ENCODE measurements at places on chromosomes 11 and 22. TPM values are rescaled to one million over a fixed set of nuclear protein-coding genes. Genes with fewer than 3 reads are reported as not detected.

GRCh38 chr11:128694618-128695481 is 978 bp downstream of the FLI1 start:
- DNase-seq: no peak
- no peaks in the 10 kb centered on the region for H3K36me3 ChIP-seq
- peak overlapping the region; percentile 79 for H3K4me3 ChIP-seq
- H3K27ac ChIP-seq: peak overlapping the region; percentile 92

- H3K27ac ChIP-seq: no peak overlapping the region
- no peaks in the 10 kb centered on the region for H3K36me3 ChIP-seq
- H3K27me3 ChIP-seq: no peaks in the 10 kb centered on the region
- DNase-seq: no peak
- H3K4me3 ChIP-seq: no peak overlapping the region
These were observed 10.0 kb downstream of the DCPS start for GRCh38 chr11:126313826-126314225.

DNA sequence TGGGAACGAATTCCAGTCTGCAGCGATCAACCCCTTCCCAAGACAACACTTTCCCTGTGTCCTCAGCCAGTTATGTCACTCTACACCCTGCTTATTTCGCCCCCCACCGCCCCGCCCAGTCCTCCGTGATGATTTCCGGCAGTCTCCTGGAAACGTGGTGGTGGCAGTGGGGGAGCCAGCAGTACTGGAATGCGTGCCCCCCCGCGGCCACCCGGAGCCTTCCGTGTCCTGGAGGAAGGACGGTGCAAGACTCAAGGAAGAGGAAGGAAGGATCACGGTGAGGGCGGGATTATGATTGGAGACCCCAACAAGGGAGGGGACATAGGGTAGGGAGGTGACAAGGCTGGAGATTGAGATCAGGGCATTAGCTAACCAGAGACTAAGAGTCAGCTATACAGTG is 4.1 kb downstream of the ROBO3 start:
- H3K27me3 ChIP-seq: peaks cover 88% of the 10 kb centered on the region
- H3K4me3 ChIP-seq: peak overlapping the region; percentile 51
- H3K4me1 ChIP-seq: peaks cover 13% of the 10 kb centered on the region
- no peak for DNase-seq
- H3K36me3 ChIP-seq: no peaks in the 10 kb centered on the region
- no peak overlapping the region for H3K27ac ChIP-seq

The H19 gene
- total RNA-seq: 209 TPM

DNA sequence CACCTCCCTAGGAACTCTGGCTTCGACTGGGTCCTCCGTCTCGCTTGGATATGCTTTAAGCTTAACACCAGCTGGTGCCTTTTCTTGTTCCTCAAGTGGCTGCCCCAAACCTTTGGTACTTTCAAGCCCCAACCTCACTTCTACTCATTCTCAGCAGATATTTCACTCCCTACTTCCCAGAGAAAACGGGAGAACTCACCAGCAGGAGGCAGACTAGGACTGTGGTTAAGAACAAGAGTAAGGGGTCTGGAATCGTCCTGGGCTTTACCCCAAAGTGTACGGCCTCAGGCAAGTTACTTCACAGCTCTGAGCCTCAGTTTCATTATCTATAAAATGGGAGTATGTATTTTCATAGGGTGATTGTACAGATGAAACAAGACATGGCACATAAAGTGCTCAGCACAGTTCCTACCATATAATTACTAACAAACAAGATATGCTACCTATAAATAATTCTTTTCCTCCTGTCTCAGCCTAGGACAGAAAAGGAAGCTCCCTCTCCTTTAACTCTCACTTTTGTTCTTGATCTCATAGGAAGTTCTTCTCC is 37.8 kb downstream of the PAMR1 start:
- H3K4me3 ChIP-seq: no peak overlapping the region
- no peaks in the 10 kb centered on the region for H3K36me3 ChIP-seq
- H3K4me1 ChIP-seq: no peaks in the 10 kb centered on the region
- H3K27ac ChIP-seq: no peak overlapping the region

The THYN1 gene
- total RNA-seq: 58.7 TPM

- H3K27me3 ChIP-seq: no peaks in the 10 kb centered on the region
- H3K36me3 ChIP-seq: no peaks in the 10 kb centered on the region
- no peak overlapping the region for H3K27ac ChIP-seq
- no peaks in the 10 kb centered on the region for H3K4me1 ChIP-seq
These were observed 89.2 kb downstream of the GRAMD1B start for GRCh38 chr11:123519055-123519796.

DNA sequence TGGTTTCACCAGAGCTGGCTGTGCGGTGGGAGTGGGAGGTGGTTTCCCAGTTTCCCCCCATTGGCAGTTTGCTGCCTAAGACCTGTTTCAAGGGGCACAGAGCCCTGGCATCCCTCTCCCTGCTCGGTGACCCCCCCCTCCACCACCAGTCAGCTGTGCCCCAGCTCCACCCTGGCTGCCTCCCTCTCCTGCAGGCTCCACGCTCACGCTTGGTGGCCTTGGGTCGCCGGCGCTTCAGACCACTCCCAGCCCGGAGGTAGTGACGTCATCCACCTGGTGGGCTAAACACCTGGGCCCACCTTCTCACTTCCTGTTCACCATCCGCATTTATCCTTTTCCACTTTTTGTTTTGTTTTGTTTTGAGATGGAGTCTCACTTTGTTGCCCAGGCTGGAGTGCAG is 7.8 kb downstream of the GAL start:
- no peak for DNase-seq
- no peaks in the 10 kb centered on the region for H3K27me3 ChIP-seq
- H3K36me3 ChIP-seq: no peaks in the 10 kb centered on the region
- no peak overlapping the region for H3K4me3 ChIP-seq
- H3K4me1 ChIP-seq: no peaks in the 10 kb centered on the region
- no peak overlapping the region for H3K27ac ChIP-seq

The PLAAT5 gene
- 9.8 TPM for total RNA-seq

The PGA4 gene
- 8.9 TPM for total RNA-seq

GRCh38 chr22:36324414-36324813 is 63.4 kb downstream of the MYH9 start:
- no peak overlapping the region for H3K4me3 ChIP-seq
- no peaks in the 10 kb centered on the region for H3K27me3 ChIP-seq
- peaks cover 6% of the 10 kb centered on the region for H3K36me3 ChIP-seq

- H3K4me1 ChIP-seq: no peaks in the 10 kb centered on the region
- peaks cover 19% of the 10 kb centered on the region for H3K36me3 ChIP-seq
- no peak overlapping the region for H3K4me3 ChIP-seq
These were observed 8.3 kb upstream of the C22orf39 start for GRCh38 chr22:19455585-19456370.

The TRMT2A gene
- 49.8 TPM for total RNA-seq

DNA sequence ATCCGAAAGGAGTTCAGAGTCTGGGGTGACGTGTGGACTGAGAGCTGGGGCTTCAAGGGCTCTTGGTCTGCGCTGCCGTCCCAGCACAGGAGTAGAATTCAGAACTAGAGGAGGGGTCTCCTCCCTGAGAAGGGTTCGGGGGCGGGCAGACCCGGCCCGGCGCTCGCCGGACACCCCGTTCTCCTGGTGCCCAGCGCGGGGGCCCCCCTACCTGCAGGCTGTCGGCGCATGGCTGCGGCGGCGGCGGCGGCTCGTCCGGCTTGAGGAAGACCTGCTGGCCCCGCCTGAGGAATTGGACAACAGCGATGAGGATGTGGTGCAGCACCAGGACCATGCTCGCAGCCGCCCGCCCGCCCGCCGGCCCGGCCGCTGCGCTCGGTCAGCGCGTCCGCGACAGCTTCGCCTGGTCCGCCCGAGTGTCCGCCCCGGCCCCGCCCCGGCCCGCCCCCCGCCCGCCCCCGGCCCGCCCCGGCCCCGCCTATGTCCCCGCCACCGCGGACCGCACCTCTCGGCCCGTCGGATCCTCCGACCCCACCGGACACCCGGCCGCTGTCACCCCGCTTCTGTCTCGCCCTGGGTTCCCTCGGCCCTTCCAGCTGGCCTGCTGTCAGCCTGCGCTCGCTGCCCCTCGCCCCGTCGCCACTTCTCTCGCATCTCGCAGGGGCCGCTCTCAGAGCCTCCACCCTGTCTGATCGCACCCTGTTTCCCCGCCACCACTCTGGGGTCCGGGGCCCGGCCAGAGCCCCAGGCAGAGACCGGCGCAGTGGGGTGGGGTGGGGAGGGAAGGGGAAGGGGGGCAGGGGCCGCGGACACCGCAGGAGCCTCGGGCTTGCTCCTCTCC is 32.0 kb downstream of the PDE2A start:
- H3K4me1 ChIP-seq: no peaks in the 10 kb centered on the region
- H3K4me3 ChIP-seq: peak overlapping the region; percentile 88
- peak overlapping the region; percentile 57 for H3K27ac ChIP-seq
- peaks cover 24% of the 10 kb centered on the region for H3K27me3 ChIP-seq
- no peak for DNase-seq

DNA sequence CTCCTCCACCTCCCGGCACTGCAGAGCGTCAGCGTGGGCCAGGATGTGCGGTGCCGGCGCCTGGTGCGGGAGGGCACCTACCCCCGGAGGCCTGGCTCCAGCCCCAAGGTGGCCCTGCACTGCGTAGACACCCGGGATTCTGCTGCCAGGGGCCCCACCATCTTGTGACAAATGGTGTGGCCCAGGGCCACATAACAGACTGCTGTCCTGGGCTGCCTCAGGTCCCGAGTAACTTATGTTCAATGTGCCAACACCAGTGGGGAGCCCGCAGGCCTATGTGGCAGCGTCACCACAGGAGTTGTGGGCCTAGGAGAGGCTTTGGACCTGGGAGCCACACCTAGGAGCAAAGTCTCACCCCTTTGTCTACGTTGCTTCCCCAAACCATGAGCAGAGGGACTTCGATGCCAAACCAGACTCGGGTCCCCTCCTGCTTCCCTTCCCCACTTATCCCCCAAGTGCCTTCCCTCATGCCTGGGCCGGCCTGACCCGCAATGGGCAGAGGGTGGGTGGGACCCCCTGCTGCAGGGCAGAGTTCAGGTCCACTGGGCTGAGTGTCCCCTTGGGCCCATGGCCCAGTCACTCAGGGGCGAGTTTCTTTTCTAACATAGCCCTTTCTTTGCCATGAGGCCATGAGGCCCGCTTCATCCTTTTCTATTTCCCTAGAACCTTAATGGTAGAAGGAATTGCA is 13.5 kb downstream of the TSKU start:
- peak overlapping the region; percentile 12 for H3K27ac ChIP-seq
- H3K4me3 ChIP-seq: no peak overlapping the region
- H3K4me1 ChIP-seq: peaks cover 5% of the 10 kb centered on the region
- H3K27me3 ChIP-seq: no peaks in the 10 kb centered on the region

- no peak overlapping the region for H3K27ac ChIP-seq
- no peaks in the 10 kb centered on the region for H3K27me3 ChIP-seq
- no peak for DNase-seq
- no peaks in the 10 kb centered on the region for H3K4me1 ChIP-seq
These were observed 561 bp downstream of the FXYD2 start for GRCh38 chr11:117823946-117824420.

The ENTHD1 gene
- not detected for total RNA-seq
